ENCODE measurements at places on chromosomes 16 and 17.

DNA sequence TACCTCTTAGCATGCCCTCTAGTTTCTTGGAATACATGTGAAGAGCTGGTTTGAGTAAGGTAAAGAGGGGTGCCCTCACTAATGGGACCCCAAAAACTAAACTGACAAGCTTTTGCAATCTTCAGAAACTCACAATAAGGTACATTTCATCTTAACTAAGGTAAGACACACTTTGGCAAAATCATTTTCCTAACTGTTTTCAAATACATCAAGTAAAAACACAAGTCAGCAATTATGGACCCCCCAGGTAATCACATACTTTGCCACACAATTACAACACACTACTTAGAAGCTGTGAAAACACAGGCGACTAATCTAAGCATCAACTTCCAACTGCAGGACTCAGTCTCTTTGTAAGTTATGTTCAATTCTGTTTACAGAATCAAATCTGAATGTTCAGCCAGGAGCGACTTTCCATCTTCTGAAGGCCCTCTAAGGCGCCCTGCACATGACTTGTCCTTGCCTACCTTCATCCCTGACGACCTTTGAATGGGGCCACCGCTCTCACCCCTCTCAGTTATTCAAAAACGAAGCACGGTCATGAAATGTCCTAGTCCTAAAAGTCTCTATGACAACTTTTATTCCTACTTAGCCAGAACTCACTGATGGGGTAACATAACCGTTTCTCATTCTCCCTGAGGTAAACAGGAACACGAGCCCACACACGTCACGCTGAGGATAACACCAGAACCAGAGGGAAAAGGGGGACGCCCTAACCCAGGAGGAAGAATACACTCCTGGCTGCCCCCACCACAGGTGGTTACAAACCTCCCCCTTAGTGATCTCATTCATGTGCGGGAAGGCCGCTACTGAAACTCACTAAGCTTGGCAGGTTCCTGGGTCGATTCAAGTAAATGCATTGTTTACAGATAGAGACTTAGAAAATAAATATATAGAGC, 5.5 kb downstream of the CREBBP start:
- no peak for DNase-seq

DNA sequence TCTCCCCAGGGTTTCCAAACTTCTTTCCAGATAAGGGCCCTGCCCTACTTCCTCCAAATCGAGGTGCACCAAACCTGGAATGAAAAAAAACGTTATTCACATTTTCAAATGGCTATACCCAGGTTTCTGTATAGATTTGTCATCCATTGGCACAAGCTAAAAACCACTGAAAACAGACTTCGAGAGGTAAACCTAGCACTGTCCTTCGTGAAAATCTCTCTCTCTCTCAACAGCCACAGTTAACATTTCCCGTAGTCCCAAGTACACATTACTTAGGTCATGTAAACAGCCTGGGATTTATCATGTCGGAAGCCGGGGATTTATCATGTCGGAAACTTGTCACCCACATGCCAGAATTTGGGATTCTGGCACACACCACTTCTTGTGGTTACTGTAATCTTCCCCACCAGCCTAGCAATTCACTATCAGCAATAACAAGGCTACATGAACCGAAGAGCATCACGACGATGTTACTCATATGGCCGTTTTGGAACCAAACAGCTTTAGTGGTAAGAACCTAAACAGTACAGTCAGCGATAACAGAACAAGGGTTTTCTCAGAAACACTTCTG, 1.2 kb downstream of the DDX5 start:
- DNase-seq, result no peak

- DNase-seq, result no peak
Measured at GRCh38 chr16:81601008-81601428, 156.4 kb downstream of the CMIP start.

DNA sequence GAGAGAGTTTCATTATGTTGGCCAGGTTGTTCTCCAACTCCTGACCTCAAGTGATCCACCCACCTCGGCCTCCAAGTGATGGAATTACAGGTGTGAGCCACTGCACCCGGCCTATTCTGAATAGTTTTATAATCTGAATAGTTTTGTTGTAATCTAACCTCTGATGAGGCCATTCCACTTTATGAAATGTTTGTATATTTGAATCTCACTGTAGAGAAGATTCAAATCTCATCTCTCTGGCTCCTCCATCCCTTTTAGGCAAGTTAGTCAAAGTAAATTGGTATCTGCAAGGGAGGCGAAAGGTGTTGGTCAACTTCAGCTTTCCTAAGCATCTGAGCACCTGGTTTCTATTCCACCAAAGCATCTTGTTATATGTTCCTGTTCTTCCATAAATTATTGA, 131.2 kb downstream of the BRIP1 start:
- DNase-seq, result no peak

GRCh38 chr16:46787909-46788308, 39.8 kb upstream of the MYLK3 start:
- no peak for DNase-seq

DNA sequence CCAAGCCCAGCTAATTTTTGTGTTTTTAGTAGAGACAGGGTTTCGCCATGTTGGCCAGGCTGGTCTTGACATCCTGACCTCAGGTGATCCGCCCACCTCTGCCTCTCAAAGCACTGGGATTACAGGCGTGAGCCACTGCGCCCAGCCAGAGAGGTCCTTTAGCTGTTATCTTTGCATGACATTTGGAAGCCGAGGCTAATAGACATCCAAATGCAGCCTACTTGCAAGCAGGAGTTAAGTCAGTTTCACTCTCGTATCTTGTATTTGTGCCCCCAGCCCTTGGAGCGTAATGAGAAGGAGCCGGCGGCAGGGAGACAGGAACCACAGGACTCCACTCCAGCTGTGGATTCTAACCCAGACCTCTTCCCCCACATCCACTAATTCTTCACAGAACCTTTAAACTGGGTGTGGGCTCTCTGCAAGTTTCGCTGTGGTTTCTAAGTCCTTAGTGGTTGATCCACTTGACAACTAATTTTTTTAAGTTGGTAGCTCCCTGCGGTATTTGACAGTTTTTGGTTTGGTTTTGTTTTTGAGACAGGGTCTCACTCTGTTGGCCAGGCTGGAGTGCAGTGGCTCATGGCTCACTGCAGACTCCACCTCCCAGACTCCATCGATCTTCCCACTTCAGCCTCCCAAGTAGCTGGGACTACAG, 3.1 kb upstream of the CYTH1 start:
- no peak for DNase-seq

GRCh38 chr16:66774981-66775380, 23.6 kb upstream of the DYNC1LI2 start:
- no peak for DNase-seq

DNA sequence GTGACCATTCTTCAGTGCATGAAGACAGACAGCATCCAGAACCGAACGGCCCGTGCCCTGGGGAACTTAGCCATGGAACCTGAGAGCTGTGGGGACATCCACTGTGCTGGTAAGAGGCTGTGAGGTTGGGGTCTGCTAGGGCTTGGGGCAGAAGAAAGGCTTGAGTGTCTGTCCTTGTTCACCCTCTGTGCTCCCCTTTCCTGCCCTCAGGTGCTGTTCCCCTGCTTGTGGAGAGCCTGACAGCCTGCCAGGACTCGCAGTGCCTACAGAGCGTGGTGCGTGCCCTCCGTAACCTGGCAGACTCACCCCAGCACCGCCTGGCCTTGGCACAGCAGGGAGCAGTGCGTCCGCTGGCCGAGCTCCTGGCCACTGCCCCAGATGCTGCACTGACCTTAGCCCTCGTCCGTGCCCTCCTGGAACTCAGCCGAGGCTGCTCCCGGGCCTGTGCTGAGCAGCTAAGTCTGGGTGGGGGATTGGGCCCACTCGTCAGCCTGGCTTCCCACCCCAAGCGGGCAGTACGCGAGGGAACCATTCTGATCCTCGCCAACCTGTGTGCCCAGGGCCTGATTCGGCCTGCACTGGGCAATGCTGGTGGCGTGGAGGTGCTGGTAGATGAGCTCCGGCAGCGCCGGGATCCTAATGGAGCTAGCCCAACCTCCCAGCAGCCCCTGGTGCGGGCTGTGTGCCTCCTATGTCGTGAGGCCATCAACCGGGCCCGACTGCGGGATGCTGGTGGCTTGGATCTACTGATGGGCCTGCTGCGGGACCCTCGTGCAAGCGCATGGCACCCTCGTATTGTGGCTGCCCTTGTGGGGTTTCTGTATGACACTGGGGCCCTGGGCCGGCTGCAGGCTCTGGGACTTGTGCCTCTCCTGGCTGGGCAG, 2.9 kb downstream of the ARMC5 start:
- no peak for DNase-seq

DNA sequence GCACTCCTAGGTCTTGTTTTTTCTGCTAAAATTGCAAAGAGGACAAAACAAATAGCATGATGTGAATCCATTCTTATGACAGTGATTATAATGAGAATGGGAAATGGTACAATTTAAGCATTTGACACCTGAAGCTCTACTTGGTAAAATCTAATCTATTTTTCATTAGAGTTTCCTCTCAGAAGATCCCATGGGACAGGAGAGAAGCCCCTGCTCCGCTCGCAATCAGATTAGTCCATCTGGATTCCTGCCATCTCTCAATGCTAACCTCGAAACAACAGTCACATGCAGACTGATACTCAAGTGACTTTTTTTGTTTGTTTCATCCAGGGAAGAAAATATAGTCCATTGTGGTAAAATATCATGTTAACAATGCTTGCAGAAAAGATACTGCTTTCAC, 107.4 kb upstream of the TOM1L1 start:
- no peak for DNase-seq

- DNase-seq, result no peak
Measured at GRCh38 chr17:82287868-82288801, 14.6 kb upstream of the CSNK1D start.

DNA sequence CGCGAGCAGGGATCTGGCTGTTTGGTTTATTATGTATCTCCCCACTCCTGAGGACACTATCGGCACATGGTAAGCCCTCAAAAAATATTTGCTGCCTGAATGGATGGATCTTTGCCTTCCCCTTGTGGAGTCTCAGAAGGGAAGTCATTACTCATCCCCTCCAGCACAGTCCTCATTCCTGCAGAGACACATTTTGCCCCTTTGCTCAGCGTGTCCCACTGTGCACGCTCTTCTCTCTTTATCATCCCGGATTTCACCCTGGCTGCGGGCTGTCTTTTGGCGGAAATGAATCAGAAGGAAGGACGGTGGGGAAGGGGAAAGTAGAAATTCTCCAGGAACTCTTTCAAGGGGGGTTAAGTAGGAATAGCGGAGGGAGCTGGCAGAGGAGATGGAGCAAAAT, 125.2 kb upstream of the CDC42EP4 start:
- no peak for DNase-seq
